GM12864 (cell line): ENCODE measurements at places on chromosomes 3 and 15.

GRCh38 chr3:86175593-86176444, 815.1 kb downstream of the VGLL3 start:
- DNase-seq = no peak

DNA sequence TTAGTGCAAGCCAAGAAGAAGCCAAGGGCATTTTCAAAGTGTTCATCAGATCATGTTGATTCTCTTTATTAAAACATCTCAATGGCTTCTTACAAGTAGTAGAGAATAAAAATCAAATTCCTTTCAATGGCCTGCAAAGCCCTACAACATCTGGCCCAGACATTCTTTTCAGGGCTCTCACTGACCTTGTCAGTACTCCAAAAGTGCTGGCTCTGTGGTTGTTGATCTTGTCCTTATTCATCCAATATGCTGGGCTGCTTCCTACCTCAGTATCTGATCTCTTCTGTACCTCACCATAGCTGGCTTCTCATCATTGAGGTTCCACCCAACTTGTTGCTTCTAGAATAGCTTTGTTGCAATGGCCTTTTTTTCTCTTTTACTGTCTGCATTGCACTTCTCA, 74.0 kb upstream of the SAMMSON start:
- no peak for DNase-seq

DNA sequence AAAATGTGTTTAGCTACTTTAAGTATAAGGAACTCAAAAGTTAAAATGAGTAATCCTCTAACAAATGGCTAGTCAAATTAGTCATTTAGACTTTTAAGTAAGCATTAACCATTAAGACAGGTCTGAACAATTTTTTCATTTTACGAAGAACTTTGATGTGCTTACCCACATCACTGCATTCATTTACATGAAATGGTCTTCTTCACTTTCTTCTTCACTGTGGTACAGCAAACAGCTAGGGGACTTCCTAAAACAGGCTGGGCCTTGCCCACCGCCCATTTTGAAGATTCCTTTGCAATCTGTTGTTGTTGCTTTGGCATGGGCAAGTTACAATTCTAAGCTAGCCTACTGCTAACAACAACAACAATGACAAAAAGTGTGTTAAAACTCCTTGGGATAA, 67.4 kb downstream of the CBLB start:
- no peak for DNase-seq

DNA sequence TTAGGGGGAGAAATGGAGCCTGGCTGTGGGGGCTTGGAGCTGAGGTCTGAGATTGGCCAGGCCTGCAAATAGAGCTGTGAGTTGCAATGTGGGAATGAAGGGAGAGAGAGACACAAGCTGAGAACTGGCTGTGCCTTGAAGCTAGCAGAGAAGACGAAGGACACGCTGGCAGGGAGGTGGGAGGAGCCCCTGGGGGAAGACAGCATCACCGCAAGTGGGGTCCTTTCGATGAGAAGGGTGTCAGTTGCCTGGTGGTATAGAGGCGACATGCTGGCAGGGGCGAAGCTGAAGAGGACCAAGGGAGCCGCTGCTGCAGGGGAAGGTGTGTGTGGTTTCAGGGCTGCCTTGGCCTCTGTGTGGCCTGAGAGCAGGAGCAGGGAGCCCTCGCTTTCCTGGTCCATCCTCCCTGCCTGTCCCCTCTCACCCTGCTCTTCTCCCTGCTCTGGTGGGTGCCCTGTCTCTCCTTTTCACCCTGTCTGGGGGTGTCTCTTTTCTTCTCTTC, 5.5 kb downstream of the RHCG start:
- no peak for DNase-seq

- DNase-seq = no peak
Measured at GRCh38 chr3:44077267-44077666, 164.4 kb upstream of the TOPAZ1 start.

DNA sequence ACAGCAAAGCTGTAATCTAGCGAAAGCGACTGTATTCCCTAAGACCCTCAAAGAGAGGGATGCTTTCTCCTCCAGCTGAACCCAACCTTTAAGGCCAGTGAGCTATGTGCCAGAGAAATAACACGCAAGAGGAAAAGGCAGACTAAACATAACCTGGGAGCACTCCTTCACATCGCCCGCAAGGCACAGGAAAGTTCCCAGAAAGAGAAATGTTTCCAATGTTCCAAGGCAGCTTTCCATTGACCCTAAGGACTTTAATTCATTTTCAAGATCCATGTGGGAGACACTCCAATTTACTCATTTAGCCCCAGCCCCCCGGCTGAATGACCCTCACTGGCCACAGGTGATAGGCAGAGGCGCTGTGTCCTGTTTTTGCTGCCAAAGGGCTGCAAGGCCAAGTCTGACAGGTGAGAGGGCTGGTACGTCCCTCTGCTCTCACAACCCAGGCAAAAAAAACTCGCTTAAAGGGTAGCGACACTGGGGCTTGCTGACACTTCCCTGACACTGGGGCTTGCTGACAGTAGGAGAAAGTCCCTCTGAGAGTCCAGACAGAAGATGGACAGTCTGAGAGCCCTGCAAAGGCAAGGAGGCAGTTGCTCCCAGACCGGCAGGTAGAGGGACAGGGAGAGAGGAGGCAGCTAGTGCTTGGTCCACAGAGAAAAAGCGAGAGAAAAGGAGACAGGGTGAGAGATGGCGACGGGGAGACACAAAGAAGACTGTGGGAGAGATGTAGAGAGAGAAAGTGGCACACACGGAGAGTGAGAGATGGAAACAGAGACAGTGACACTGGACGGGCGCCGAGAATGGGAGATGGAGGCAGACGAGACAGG, 702 bp downstream of the ARHGEF3 start:
- no peak for DNase-seq

- no peak for DNase-seq
Measured at GRCh38 chr3:24688446-24689148, 193.9 kb upstream of the THRB start.

GRCh38 chr3:66490214-66490613, 10.6 kb downstream of the LRIG1 start:
- no peak for DNase-seq

DNA sequence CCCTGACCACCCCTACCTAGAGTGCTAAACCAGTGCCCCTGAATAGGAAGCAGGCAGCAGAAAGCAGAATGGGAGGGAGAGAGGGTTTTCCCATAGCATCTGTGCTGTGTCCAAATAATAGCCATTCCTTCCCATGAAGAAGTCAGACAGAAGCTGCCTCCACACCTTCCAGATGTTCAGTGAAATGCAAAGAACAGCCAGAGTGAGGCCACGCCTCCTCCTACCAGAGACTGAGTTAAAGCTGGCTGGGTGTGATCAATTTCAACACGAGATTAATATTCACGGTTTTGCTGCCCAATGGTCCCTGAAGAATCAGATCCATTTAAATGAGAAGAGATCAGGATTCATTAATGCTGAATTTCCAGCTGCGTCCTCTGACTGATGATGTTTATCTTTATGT, 111.8 kb downstream of the SRGAP3 start:
- DNase-seq = no peak

DNA sequence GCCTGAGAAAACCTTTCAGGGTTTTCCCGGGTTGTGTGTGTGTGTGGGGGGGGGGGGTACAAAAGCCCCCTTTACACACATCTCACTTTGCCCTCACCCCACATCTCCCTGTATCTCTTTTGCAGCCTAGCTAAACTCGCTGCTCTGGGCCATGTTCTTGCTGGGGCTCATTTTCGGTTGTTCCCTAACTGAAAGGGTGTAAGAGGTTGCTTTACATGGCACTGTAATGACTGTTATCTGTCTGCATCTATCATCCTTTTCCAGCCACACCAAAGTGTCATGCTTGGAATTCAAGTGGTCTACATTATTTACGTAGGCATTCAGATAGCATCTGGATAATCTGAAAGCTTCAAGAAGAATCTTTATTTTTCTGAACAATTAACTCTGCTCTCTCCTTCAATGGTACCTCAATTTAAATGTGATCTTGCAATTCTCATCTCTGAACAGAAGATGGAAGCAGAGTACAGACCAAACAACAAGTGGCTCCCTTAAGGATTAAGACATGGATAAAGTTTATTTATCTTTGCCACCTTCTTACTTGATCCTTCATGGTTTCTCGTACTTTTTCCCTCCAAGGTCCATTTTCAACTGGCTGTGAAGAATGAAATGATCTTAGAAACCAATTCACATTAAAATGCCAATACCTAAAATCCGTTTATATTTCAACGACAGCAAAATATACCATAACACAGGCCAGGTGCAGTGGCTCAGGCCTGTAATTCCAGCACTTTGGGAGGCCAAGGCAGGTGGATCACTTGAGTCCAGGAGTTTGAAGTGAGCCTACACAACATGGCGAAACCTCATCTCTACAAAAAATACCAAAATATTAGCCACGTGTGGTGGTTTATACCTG, 34.9 kb downstream of the DCLK3 start:
- DNase-seq = peak; percentile 16

DNA sequence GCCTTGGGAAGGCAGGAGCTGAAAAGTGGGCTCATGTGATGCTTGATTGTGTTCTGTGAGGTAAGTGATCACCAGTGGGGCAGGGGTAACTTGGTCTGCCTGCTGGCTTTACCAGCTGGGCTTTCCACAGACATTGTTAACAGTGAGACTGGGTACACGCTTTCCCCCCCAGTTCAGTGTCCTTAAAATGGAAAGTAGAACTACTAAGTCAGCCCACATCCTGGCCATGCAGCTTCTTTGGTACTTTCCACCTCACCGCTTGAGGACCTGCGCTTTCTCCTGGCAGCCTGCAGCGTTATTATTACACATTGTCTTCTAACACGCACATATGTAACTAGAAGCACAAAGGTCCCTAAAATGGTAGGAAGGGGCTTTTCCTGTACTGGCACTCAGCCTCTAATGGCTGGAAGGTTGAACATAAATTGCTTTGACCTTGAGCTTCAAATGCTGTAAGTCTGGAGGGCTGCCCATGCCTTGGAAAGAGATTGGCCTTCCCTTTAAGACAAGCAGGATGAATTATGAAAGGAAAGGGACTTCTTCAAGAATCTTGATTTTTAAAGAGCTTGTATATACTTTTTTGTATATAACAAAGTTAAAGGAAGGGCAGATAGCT, 216.1 kb upstream of the ROPN1 start:
- peak; percentile 69 for DNase-seq

GRCh38 chr3:119652306-119653033, 7.9 kb downstream of the POPDC2 start:
- DNase-seq = no peak

GRCh38 chr15:89946681-89947299, 34.0 kb upstream of the ARPIN start:
- no peak for DNase-seq
